NCI-H524 treated with DMSO at 0.1 percent for 48 hours (cell line): ENCODE measurements at places on chromosomes 13 and 19.

- no peak for DNase-seq
These were observed 548.6 kb upstream of the SLITRK5 start for GRCh38 chr13:87122551-87122950.

GRCh38 chr19:8206147-8207087 lies 2.8 kb upstream of the CERS4 start:
- no peak for DNase-seq

- DNase-seq: no peak
These were observed 6.0 kb upstream of the ELAVL3 start for GRCh38 chr19:11486661-11487503.

GRCh38 chr13:44207476-44207875 lies 166.1 kb upstream of the SERP2 start:
- no peak for DNase-seq

- no peak for DNase-seq
These were observed 353.1 kb downstream of the ENOX1 start for GRCh38 chr13:43433691-43434141.
